Astrocyte (in vitro differentiated cells and primary cell): ENCODE measurements at places on chromosomes 2 and 18.
A peak's percentile ranks its signal among the peaks of the same experiment; 100 is the strongest.

- no peak for DNase-seq
These were observed 35.7 kb downstream of the WDR43 start for GRCh38 chr2:28930205-28930604.

GRCh38 chr18:76881744-76882143 is 59.4 kb downstream of the ZNF236 start:
- DNase-seq, result no peak

GRCh38 chr18:48326901-48327675 is 82.1 kb downstream of the ZBTB7C start:
- DNase-seq, result peak; percentile 71

- DNase-seq, result peak; percentile 85
These were observed 77.0 kb upstream of the SERTAD2 start for GRCh38 chr2:64730551-64731262.
